COR-L47 (cell line): ENCODE measurements at places on chromosomes 11 and 22.

DNA sequence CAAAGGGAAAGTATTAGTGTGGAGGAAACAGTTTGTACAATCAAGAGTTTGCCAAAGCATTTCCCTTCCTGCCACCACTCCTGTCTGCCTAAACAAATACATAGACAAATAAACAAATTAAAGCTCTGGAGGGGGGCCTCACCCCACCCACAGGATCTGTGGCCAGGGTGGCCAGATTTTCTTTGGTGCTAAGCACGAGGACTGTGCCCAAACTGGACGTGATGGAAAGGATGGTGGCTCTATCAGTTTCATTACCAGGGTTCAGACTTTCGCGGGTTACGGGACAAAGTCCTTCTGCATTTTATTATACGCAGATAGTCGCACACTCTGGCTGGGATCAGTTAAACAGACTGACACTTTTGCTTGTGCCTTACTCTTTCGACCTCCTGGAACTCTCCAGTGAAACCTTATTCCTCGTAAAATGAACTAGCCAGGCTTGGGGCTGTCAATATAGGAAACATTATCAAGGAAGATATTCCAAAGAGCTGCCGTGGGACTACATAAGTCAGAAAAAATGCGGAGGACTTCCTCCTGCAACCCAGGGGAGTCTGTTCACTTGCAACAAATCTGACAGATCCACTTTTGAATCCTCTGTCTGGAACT is 11.2 kb downstream of the BARX2 start:
- DNase-seq = no peak

DNA sequence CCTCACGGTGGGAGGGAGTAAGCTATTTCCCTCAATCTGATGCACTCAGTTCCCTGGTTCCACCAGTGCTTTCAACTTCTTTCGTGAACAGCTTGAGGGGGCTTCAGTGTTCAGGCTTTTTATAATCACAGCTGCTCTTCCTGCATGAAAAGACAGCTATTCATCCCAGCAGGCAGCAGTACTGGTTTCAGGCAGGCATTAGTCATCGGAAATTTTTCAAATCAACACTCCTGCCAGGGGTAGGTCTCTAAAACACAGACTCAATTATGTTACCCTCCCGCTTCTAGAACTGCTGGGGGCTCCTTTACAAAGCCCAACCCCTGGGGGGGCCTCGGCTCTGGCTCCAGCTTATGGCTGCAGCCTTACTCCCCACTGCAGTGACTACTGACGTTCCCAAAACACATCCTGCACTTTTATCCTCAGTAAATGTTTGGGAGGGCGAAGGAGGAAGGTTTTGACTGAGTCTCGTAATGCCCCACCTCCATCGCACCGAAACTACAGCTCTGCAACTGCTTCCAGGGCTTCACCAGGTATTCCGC is 5.8 kb downstream of the POLDIP3 start:
- DNase-seq = peak; percentile 52

DNA sequence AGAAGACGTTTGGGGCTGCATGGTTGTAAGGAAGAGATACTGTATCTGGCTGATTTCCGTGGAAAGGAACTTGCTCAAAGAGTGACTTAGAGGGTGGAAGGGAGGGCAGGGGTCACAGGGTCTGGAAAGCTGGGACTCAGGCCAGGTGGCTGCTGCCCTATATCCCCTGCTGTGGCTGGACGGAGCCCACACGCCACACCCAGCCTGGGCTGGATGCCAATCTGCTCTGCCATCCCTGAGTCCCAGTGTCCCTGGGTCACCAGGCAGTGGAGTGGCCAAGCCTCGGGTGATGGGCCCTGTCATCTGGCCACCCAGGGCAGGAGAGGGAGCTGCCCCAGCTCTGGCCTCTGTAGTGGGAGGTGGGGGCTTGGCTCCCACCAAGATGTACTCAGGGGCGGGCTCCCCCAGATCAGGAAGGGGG is 26.5 kb upstream of the KRTAP5-7 start:
- DNase-seq = peak; percentile 34

GRCh38 chr11:94750319-94751217 is 17.6 kb upstream of the AMOTL1 start:
- no peak for DNase-seq

GRCh38 chr11:130653838-130654636 is 205.6 kb downstream of the ADAMTS15 start:
- DNase-seq = no peak

DNA sequence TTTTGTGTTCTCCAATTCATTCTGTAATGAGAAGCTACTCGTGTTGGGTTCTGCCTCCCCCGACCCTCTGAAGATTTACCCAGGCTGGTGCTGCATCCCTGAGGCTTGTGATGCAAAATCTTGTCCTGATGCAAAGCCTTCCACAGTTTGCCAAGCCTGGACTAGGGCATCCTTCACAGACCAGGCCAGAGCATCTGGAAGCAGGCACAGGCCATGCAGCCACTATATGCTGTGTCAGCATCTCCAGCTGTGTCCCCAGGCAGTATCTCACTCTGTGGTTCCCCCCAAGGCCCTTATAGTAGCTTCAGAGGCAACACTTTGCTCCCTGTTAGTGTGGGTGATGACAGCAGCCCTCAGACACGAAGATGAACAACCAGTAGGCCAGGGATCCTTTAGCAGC is 77.3 kb upstream of the RCN1 start:
- no peak for DNase-seq

DNA sequence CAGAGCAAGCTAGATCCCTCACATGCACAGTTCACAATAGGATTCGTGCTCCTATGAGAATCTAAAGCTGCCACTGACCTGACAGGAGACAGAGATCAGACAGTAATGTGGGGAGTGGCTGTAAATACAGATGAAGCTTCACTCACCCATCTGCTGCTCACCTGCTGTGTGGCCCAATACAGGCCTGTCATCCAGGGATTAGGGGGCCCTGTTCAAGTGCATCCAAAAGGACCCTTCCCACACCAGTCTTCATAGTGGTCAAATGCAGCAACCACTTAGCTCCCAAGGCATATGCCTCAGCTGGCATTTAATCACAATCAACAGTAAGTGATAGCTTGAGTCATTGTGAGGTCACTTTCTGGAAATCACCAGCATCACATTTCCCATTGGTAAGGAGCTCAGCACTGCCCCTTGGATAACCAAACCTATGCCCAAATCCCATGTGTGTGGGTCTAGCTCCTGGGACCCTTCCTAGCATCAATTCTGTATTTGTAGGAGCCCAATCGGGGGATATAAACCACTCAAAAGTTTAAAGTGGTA is 65.6 kb downstream of the OR4C45 start:
- no peak for DNase-seq
